Stimulated activated CD4-positive, alpha-beta T cell treated with anti-CD3 and anti-CD28 coated beads, Interleukin-2, amount 100 ng/mL, for 4 hours (primary cell): ENCODE measurements at places on chromosomes 13 and 19.

DNA sequence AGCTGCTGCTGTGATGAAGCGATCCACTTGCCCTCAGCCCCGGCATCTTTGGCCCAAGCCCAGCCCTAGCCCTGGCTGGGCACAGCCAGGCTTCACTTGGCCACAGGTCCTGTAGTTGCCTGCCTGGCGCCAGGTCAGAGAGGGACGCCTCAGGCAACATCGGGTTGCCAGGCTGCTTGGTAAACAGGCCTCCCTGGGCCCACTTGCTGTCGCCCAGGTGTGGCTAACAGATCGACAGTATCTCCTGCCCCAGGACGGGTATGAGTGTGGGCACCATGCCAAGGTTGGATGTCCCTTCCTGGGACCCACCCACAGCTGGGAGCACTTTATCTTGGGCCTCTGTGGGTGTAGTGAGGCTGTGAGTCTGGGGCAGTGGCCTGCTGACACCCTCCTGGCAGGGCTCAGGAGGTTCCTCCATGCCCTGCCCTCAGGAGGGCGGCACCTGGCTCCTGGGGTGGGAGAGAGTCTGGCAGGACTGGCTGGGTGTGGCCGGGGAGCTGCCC, 27.8 kb downstream of the CARM1 start:
- DNase-seq: no peak

DNA sequence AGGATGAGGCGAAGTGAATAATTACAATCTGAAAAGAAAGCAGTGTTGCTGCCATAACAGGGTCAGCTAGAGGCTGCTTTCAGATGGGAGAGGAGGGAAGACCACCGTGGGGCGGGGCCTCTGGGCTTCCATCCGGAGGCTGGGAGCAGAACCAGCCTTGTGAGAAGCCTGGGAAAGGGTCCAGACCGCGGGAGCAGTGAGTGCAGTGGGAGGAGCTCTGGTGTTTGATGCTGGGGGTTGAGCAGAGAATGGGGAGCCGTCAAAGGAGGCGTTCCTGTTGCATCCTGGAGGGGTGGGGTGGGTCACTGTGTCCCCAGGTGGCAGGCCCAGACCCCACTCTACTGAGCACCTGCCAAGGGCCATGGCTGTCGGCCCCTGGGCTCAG, 18.1 kb downstream of the NKPD1 start:
- no peak for DNase-seq

GRCh38 chr13:98370806-98371515, 193.9 kb upstream of the RNF113B start:
- DNase-seq: no peak

DNA sequence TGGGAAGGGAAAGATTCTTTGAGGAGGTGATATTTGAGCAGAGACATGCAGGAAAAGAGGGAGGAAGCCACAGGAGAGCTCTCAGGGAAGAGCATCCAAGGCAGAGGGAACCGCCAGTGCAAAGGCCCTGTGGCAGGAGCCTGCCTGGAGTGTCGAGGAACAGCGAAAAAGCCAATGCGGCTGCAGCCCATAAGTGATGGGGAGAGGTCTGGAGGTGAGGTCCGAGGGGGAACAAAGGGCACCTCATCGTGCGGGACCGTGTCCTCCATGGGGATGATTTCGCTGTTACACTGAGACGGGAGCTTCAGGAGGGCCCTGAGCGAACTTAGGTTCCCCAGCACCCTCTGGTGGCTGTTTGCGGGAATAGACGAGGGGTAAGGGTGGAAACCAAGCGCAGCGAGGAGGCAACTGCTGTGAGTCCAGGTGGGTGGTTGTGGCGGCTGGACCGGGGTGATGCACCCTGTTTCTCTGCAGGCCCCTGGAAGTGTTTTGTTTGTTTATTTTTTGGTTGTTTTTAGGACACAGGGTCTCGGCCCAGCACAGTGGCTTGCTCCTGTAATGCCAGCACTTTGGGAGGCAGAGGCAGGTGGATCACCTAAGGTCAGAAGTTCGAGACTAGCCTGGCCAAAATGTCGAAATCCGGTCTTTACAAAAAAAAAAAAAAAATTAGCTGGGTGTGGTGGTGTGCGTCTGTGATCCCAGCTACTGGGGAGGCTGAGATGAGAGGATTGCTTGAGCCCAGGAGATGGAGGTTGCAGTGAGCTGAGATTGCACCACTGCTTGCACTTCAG, 5.9 kb upstream of the EHD2 start:
- DNase-seq: peak; percentile 64

DNA sequence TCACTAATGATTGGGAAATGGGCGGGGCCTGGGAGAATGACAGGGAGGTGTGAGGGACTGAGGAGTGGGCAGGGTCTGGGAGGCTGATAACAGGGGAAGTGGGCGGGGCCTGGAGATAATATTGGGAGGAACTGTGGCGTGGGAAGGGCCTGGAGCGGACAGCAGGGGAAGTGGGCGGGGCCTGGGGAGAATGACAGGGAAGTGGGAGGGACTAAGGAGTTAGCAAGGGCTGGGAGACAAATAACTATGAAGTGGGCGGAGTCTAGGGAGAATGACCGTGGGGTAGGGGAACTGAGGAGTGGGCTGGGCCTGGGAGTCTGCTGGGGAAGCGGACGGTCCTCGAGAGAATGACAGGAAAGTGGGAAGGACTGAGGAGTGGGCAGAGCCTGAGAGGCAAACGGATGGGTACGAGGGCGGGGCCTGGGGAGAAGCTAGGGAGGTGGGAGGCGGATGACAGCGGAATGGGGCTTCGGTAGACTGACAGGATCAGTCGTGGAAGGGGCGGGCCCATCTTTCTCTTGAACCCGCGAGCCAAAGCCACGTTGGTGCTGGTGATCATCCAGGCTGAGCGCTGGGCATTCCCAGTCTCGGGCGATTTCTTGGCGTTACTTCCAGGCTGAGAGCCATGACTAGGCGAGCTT, 14.0 kb upstream of the TUBB4A start:
- peak; percentile 44 for DNase-seq

- no peak for DNase-seq
Observed at GRCh38 chr13:62489731-62490130, 1074.1 kb upstream of the PCDH20 start.

DNA sequence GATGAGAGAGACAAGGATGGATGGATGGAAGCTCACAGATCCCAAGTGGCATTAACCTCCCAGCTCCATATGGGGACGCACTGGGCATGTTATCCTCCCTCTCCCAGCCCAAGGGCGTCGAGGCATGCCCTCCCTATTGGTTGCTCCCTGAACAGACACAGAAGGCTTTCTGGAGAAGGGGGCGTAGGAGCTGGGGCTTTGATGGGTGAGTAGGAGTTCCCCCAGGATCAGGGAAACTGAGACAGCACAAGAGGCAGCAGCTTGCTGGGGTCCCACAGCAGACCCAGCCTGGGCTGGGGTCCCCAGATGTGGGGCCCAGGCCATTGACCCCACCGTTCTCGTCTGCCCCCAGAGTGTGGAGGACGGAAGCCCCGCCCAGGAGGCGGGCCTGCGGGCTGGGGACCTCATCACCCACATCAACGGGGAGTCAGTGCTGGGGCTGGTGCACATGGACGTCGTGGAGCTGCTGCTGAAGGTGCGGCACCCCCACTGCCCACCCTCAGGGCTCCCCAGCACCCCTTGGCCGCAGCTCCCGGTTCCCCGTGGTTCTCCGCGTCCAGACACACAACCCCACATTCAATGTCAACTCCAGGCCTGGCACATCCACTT, 7.5 kb upstream of the PIK3R2 start:
- DNase-seq: no peak

DNA sequence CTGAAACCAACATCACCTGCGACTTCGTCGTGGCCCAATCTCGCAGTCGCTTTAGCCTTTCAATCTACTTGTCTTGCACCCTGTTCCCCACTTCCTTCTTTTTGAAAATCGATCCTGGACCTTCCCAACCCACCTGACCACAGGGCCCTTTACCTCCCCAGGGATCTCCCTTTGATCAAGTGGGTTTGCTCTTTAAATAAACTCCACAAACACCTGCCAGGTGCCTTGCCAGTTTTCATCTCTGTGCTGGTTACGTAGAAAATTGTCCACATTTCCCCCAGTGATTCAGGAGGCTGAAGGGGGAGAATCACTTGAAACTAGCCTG, 14.5 kb upstream of the RAB20 start:
- no peak for DNase-seq

GRCh38 chr13:95153647-95154412, 147.4 kb downstream of the ABCC4 start:
- DNase-seq: no peak

DNA sequence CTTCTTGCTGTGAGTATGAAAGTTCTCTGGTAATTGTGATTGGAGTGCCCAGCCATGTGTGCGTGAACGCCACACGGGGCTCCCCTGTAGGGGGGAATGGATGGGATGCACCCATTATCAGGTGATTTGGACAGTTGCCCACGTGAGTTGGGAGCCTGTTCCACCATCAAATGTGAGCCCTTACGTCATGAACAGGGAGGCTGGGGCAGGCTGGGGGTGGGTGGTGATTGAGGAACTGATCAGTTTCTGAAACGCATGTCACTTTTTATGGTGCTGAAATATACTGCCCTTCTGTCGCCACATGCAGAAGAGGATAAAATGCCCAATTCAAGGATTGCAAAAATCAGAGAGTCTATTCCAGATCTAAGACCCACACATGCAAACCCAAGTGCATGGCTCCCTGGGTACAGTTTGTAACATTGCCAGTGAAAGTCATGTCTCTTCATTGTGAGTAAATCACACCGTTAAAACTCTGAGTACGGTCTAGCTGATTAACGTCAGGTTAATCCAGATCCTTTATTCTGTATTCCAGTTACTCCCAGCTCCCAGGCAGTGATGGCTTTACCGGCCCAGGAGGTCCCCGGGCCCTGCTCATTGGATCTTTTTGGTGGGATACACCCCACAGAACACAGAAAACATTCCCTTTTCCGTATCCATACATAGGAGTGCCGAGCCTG, 90.2 kb downstream of the RAB20 start:
- DNase-seq: no peak

DNA sequence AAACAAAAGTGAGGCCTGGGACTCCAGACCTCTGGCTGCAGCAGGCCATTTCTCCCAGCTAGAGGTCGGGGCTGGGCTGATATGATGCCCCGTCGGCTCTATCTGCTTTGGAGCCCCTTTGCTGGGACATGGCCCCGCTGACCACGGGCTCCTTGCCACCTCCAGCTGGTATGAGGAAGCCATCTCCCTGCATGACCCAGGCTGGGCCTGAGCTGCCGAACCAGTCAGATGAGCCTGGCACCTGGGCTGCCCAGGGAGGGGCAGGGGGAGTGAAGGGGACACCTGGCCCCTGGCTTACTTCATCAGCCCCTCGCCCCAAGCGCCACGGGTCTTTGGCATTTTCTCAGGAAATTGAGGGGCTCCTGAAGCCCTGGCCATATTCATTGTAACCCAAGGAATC, 7.8 kb downstream of the ZSWIM4 start:
- DNase-seq: no peak

GRCh38 chr13:42892760-42893159, 99.3 kb downstream of the EPSTI1 start:
- no peak for DNase-seq

DNA sequence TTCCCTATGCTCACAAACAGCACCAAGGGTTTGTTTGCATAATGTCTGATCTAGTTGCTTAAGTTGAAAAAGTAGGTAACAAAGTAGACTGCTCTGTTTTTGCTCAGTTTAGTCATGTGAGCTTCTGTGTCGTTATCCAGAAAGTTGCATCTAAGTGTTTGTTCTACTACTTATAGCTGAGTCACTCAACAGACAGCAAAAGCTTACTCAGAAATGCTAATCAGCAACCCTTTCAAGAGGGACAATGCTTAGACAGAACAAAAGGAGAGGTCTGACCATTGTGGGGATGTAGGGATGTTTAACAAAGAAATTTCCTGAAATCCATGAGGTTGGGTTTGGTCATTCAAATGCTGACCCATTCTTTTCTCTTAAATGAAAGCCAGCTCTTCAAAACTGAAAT, 106.4 kb downstream of the ATP8A2 start:
- no peak for DNase-seq
